ENCODE measurements at places on chromosomes 4 and X.

- no peak for DNase-seq
Observed at GRCh38 chr4:39718366-39719323, 20.7 kb downstream of the UBE2K start.

DNA sequence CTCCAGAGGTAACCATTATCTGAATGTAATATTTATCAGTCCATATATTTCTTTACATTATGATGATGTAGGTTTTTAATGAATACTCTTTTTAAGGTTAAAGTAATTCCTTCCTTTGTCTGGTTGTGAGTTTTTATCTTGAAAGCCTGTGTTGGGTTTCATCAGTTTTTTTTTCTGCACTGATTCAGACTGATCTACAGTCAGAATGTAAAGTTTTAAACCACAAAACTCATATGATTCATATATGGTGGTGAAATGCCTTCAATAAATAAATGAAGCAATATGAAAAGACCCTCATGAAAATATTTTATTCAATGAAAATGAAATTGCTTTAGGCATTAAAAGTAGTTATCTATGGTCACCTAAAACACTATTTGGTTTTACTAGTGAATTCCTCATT lies 47.1 kb downstream of the SORBS2 start:
- no peak for DNase-seq

DNA sequence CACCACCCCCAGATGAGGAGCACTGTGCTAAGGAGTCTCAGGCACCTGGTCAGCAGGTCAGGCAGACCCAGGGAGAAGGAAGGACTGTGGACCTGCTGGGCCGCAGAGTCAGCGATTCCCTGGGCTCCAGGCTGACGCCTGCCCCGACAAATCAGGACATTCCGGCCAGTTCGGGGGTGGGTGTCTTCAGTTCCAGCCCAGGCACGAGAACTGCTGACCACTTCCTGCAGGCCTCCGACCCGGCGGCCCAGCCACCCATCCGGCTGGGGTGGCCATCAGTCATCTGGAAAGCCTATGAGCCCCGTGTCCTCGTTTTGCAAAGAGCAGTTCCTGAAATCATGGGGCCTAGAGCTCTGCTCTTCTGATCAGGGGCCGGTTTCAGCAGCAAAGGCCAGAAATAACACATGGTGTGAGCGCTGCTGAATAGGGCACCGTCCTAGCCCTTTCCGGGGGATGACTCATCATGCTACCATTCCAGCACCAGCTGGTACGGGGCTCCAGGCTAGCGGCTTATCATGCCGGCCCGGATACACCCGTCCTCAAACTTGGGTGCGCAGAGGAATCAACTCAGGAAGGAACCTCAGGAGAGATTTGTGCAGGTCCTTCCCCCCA lies 7.8 kb upstream of the SH3TC1 start:
- no peak for DNase-seq

DNA sequence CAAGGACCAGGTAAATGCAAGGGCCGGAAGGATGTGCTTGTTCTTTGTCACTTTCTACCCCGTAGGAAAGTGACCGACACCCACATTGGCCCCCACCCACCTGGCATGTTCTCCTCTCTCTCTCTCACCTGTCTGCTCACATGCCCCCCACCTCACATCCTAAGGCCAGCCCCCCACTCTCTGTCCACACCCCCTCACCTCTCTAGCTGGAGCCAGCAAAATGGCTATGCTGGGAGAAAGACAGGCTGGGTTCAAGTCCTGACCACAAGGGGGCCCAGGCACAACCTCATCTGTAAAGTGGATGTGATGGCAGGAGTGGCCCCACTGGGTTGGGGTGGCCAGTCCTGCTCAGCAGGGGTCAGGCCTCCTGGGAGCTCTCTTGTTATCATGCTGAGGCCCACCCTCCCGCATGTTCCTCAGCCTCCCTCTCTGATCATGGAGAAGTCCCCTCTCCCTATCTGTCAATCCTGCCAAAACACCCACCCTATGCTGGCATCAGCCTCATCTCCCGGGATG lies 1.7 kb upstream of the PPP2R2C start:
- no peak for DNase-seq

DNA sequence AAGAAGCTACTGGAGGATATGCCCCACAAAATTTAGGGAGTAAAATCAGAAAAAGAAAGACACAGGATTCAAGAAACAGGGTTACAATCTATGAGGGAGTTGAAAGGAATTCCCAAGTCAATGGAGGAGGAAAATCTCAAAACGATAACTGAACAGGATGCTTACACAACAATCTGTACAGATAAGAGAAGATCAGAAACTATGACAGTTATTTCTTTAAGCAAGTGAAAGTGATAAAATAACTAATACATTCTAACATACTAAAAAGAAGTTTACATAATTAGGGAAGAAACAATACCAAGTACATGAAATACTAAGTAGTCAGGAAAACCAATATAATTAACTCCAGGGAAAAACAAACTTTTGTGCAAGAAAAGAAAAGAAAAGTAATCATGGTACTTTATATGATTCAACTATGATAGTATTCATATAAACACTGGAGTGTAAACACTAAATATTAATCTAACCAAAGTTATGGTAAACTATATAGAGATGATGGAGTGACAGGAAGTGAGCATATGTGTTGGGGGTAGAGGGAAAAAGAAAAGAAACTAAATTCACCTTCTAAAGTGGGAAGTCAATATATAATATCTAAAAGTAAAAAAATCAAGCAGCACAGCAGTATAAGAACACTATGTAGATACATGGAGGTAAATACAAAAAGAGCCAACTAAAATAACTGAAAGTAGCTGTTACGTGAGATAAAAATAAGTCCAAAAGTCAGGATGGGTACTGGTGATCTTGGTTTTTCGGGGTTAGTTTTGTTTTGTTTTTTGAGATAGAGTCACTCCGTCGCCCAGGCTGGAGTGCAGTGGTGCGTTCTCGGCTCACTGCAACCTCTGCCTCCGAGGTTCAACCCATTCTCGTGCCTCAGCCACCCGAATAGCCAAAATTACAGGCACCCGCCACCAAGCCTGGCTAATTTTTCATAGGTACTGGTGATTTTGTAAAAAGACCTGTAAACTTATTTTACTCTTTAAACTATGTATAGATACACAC lies 99.3 kb downstream of the TEX11 start:
- DNase-seq = no peak

DNA sequence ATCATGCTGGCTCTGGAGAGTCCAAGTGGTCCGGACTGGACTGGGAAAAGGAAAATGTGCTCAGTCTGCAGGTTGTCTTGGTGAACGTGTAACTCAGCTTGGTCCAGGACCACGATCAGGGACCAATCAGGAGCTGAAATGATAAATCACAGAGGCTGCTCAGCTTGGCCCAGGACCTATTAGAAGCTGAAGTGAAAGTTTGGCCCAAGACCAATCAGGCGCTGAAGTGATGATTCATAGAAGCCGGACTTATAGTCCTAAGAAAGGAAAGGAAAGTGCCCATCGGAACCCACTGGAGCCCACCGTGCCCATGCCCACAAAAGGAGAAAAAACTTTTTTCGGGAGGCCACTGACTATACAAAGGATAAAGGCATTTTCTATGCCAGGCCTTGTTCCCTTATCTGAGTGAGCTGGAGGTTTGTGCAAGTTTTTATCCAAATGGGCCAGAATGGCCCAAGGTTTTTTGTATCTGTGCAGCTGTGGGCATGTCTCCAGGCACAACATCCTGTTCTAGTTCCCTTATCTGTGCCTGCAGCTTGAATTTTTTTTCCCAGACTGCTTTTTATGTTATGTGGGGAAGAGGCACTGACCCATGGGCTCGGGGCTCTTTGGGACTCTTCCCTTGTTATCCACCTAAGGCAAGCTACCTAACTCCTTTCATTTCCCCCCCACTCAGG lies 194.4 kb downstream of the FAM133A start:
- no peak for DNase-seq

- no peak for DNase-seq
Observed at GRCh38 chrX:148504506-148504905, 4.1 kb downstream of the AFF2 start.

DNA sequence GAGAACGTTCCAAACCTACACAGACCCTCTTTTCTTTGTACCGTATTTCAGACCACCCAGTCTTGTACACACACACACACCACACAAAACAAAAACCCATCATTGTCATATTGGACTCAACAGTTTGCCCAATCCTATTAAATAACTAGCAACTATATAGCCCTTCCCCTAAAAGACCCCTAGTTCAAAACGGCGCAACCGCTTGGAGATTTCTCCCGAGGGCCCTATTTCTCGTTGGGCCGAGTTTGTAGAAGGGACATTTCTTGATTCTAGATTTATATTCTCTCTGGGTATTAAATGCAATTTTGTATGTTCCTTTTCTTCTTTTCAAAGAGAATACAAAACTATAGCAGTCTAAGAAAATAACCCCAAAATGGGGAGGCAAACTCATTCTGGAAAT lies 547 bp upstream of the PDGFRA start:
- no peak for DNase-seq

- no peak for DNase-seq
Observed at GRCh38 chr4:38177641-38178391, 217.6 kb downstream of the PTTG2 start.

DNA sequence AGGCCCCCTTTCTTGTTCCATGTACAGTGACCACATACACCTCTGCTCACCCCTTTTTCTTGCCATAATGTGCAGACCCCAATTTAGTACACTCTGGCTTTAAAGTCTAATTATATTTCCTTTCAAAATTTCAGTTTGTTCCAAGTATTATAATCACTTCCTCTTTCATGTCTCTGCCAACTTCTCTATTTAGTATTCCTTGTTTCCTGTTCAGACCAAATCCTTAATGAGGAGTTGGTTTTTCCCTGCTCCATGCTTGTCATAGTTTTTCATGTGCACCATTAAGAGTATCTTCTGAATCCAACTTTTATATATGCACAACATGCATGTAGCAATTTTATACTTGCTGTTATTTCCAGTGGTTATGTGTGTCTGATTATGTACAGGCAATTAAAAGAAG lies 32.3 kb downstream of the USP53 start:
- no peak for DNase-seq

DNA sequence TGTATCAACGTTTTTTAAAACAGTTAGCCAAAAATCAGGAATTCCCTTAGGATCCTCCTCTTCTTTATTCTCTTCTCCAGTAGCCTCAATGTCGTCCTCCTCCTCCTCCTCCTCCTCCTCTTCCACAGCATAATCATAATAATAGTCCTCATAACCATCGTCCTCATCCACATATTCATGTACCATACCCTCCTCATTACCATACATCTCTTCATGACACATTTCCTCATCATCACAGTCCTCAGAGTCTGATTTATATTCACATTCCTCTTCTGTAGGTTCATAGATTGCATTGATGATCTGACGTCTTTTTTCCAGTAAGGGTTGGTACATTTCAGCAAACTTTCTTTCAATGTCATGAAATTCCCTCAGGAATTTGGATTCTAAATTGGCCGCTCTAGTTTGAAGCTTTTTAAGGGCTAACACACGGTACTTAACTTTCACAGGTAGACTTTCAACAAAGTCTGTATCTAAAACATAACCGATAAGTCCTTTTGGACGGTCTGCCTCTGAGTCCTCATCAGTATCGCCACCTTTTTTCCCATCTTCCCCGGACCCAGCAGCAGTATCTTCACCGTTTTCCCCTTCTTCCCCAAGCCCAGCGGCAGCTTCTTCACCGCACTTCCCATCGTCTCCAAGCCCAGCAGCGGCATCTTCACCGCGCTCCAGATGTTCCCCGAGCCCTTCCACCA lies 771 bp downstream of the NAP1L2 start:
- DNase-seq = no peak
